ENCODE measurements at places on chromosomes 3 and 15.

- no peak overlapping the region for H3K4me3 ChIP-seq
- H3K27ac ChIP-seq: no peak overlapping the region
- H3K4me1 ChIP-seq: no peaks in the 10 kb centered on the region
- H3K27me3 ChIP-seq: no peaks in the 10 kb centered on the region
Measured at GRCh38 chr15:40190591-40190990, 29.7 kb downstream of the BUB1B start.

DNA sequence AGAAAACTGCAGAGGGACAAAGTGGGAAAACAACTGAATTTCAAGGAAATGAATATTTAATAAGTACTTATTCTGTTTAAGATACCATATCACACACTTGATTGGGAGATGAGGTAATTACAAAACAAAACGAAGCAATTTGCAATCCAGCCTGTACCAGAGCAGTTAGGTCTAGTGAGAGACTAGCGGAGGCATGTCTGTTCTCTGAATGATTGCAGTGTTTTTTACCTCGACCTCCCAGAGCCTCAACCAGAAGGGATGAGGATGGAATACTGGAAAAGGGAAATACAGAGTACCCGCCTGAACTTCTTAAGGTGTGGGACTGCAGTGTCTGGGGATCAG is 59.5 kb downstream of the PIK3CB start:
- DNase-seq: no peak
- no peaks in the 10 kb centered on the region for H3K27me3 ChIP-seq
- H3K36me3 ChIP-seq: peaks cover 2% of the 10 kb centered on the region
- H3K4me1 ChIP-seq: no peaks in the 10 kb centered on the region

DNA sequence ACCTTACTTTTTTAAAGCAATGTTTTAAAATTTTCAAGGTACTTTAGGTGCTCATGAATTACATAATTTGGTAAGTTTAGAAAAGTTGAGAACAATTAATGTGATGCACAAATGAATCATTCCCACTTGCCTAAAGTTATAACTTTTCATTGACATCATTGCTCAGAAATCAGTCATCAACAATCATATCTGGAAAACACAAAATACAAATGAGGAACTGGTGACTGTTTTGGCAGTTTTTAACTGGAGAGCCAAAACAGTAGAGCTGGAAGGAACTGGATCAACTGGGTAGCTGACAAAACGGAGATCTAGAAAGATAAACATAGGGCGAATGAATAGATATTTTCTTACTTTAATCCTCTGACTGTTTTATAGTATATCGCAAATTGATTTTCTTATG is 767.1 kb downstream of the IGSF11 start:
- H3K36me3 ChIP-seq: no peaks in the 10 kb centered on the region
- no peak overlapping the region for H3K27ac ChIP-seq
- H3K4me1 ChIP-seq: no peaks in the 10 kb centered on the region

DNA sequence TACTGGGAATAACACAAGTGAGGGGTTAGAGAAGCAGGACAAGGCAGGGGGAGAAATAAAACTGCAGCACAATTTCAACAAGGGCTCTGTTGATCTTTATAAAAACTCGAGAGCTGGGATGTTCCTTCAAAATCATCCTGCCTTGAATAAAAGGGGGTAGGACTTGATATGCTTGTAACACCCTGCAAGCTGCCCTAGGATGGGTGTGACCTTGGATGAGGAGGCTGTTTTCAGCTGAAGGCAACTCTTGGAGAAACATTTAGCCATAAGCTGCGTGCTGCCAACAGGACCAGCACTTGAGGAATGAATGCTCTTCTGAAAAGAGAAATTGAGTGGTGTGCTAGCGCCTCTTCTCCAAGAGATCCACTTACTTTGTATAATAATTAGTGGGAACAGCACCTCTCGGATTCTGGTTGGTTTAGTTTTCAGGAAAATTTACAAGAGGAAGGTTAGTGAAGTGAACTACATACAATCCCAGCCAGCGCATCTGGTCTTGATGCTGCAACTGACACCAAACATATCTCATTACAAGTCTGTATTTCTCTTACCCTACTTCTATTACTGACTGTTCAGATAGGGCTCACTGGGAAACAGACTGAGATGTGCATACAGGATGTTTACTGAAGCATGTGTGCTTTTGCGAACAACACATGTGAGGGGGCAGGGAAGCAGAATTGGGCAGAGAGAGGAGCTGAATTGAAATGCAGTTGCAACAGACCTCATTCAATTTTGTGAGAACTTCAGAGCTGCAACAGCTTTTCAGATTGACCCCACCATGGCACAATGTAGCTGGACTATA is 643.0 kb upstream of the GOLIM4 start:
- H3K27ac ChIP-seq: no peak overlapping the region
- H3K4me1 ChIP-seq: no peaks in the 10 kb centered on the region
- H3K36me3 ChIP-seq: no peaks in the 10 kb centered on the region

- H3K27me3 ChIP-seq: no peaks in the 10 kb centered on the region
- H3K4me1 ChIP-seq: peaks cover 5% of the 10 kb centered on the region
- no peak overlapping the region for H3K4me3 ChIP-seq
- DNase-seq: no peak
Measured at GRCh38 chr15:40333922-40334492, 6.7 kb downstream of the CCDC9B start.

- DNase-seq: no peak
- H3K36me3 ChIP-seq: no peaks in the 10 kb centered on the region
- no peak overlapping the region for H3K4me3 ChIP-seq
- H3K4me1 ChIP-seq: peaks cover 15% of the 10 kb centered on the region
- H3K27ac ChIP-seq: no peak overlapping the region
Measured at GRCh38 chr3:124883766-124884473, 3.2 kb downstream of the ITGB5 start.

GRCh38 chr15:29003840-29004233 is 118.1 kb downstream of the APBA2 start:
- DNase-seq: no peak
- H3K27ac ChIP-seq: no peak overlapping the region
- H3K4me1 ChIP-seq: no peaks in the 10 kb centered on the region
- no peak overlapping the region for H3K4me3 ChIP-seq
- no peaks in the 10 kb centered on the region for H3K36me3 ChIP-seq

DNA sequence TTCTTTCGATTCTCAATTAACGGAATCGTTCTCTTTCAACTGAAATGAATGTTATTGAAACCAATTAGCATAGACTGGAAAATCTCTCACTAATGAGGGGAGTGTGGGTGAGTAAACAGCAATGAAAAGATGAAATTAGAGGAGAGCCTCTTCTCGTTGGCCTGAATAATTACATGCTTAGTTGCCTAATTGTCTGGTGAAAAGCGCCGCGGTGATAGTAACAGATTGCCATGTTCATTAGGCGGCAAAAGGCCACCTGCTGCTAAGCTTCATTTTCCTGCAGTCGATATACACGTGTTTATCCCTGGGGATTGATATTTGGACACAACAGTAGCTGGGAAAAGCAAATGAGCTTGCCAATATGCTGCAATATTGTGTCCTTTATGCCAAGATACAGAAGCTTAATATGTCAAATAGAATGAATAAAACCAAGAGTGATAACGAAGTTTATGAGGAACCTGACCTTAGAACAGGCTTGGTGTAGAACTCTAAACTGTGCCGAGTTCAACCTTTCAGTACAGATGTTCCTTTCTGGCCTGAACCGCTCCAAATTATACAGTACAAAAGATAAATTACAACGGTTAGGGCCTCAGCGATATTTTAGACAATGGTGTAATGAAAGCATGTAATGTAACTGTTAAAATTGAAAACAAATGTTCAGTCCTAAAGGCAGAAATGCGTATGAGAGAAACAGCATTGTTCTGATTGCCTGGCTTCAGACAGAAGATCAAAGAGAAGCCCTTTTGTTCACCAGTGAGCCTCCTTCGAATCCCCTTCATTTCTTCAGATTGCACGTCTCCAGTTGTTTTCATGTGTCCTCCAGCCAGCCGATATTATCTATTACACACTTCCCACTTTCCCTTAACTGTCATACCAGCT is 185.2 kb downstream of the SHOX2 start:
- DNase-seq: no peak
- no peaks in the 10 kb centered on the region for H3K36me3 ChIP-seq
- no peak overlapping the region for H3K27ac ChIP-seq
- no peaks in the 10 kb centered on the region for H3K4me1 ChIP-seq
- no peaks in the 10 kb centered on the region for H3K27me3 ChIP-seq

GRCh38 chr3:136728473-136728872 is 23.7 kb downstream of the STAG1 start:
- peaks cover 2% of the 10 kb centered on the region for H3K4me1 ChIP-seq
- H3K27ac ChIP-seq: no peak overlapping the region
- no peaks in the 10 kb centered on the region for H3K27me3 ChIP-seq
- no peak overlapping the region for H3K4me3 ChIP-seq
- H3K36me3 ChIP-seq: no peaks in the 10 kb centered on the region

DNA sequence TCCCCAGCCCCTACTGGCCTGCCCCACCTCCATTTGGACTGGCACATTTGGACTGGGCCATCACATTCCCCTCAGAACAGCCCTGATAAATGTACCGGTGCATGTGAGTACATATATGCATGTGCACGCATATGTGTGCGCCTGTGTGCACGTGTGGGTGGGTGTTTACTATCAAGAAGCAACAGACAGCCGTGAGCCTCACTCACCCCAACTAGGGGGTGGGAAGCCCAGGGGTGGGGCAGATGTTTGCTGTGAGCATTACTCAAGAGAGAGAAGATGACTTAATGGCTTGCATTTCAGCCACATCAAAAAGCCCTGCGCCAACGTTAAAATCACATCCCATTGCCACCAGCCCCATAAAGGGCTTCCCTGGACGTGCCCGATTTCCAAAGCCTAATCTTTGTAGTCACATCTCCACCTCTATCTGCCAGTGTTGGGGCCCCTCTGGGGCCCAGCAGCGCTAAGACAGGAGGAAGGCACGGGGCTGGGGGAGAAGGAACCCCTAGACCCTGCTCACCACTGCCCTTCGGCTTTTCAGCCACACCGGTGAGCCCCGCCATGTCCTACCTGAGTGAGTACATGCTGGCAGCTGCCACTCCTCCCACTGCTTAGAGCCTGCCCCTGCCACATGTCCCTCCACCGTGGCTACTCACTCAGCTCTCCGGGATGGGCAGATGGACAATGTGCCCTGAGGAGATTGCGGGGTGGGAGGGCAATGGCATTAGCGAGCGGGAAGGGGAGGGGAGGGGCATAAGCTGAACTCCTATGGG is 10.9 kb downstream of the ITIH3 start:
- H3K36me3 ChIP-seq: no peaks in the 10 kb centered on the region
- H3K27me3 ChIP-seq: no peaks in the 10 kb centered on the region
- no peak for DNase-seq
- H3K27ac ChIP-seq: no peak overlapping the region
- H3K4me3 ChIP-seq: no peak overlapping the region
- no peaks in the 10 kb centered on the region for H3K4me1 ChIP-seq

- no peak for DNase-seq
- no peaks in the 10 kb centered on the region for H3K4me1 ChIP-seq
- no peaks in the 10 kb centered on the region for H3K27me3 ChIP-seq
- H3K4me3 ChIP-seq: no peak overlapping the region
- H3K27ac ChIP-seq: no peak overlapping the region
Measured at GRCh38 chr3:190401963-190402362, 14.0 kb downstream of the CLDN16 start.

DNA sequence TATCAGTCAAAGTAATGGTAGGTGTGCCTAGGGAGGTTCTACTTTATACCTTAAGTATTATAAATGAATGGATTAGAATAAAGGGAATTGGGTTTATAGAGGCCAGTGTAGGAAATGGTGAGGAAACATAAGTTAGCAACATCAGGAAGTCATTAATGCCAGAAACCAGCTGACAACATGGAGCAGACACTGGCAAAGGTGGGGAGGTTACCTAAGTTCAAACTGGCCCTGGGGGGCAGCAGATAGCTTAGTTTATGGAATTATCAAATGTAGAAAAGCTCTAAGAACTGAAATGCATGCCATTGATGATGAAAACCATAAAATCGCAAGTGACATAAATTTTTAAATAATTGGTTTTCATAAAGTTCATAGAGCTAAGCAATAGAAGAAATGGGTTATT is 498.6 kb downstream of the NAALADL2 start:
- no peak overlapping the region for H3K27ac ChIP-seq
- H3K4me1 ChIP-seq: no peaks in the 10 kb centered on the region
- H3K27me3 ChIP-seq: no peaks in the 10 kb centered on the region

DNA sequence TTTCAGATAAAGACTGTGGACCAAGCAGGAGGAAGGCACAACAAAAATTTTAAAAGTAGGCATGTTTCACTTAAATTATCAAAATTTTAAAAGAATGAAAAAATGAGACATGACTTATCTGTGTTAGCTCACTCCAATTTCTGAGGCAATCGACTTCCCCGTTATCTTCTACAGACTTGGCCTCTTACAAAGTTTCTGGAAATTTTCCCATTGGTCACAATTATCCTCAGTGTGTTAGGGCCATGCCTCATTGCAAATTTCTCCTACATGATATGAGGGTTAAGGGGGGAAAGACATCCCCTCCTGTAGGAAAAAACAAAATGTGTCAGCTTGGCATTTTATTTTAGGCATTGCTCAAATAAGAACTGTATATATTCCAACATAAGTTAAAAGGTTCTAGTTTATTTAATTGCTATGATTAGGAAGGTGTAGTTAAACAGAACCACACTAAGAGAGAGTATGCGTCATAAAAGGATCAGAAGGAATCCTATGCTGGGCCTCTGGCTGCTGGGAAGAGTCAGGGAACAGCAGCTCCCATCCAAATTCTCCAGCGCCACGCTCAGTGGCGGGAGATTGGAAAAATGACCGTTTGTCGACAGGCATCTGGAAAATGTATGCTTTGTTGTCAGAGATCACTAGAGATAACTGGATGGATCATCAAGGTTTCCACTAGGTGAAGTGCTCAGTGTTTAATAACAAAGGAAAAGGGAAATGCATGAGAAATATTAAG is 463.6 kb upstream of the NR2F2 start:
- H3K36me3 ChIP-seq: no peaks in the 10 kb centered on the region
- DNase-seq: no peak
- H3K4me3 ChIP-seq: no peak overlapping the region
- H3K27ac ChIP-seq: no peak overlapping the region

GRCh38 chr3:133938770-133939462 is 43.2 kb upstream of the RAB6B start:
- H3K4me1 ChIP-seq: no peaks in the 10 kb centered on the region
- no peak overlapping the region for H3K27ac ChIP-seq
- DNase-seq: no peak
- H3K36me3 ChIP-seq: no peaks in the 10 kb centered on the region
- H3K4me3 ChIP-seq: no peak overlapping the region
- no peaks in the 10 kb centered on the region for H3K27me3 ChIP-seq

- no peak overlapping the region for H3K27ac ChIP-seq
- no peaks in the 10 kb centered on the region for H3K36me3 ChIP-seq
- no peaks in the 10 kb centered on the region for H3K4me1 ChIP-seq
- DNase-seq: no peak
Measured at GRCh38 chr3:43014956-43015355, 35.8 kb downstream of the GASK1A start.

DNA sequence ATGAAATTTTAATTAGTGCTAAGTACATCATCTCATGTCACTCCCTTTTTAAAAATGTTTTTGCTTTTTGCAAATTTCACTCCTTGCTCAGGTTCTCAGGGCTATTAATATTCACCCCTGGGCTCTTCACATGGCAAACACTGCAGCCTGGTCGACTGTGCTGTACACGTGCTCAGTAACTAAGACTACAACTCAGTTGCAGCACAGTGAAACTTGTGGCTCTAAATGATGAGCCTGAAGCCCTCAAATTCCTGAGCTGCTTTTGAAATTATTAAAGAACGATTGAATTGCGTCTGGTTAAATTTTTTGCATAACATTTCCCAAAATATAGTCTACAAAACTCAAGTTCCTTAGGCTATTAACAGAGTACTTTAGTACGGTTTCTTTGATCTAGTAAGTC is 159.3 kb upstream of the C2CD4B start:
- no peaks in the 10 kb centered on the region for H3K36me3 ChIP-seq
- no peak for DNase-seq
- H3K4me3 ChIP-seq: no peak overlapping the region
- no peaks in the 10 kb centered on the region for H3K27me3 ChIP-seq
